ENCODE measurements at places on chromosomes 5 and 9.

- DNase-seq = no peak
Observed at GRCh38 chr5:116343961-116344360, 230.7 kb downstream of the SEMA6A start.

GRCh38 chr9:23736293-23736692 is 89.7 kb downstream of the ELAVL2 start:
- no peak for DNase-seq

DNA sequence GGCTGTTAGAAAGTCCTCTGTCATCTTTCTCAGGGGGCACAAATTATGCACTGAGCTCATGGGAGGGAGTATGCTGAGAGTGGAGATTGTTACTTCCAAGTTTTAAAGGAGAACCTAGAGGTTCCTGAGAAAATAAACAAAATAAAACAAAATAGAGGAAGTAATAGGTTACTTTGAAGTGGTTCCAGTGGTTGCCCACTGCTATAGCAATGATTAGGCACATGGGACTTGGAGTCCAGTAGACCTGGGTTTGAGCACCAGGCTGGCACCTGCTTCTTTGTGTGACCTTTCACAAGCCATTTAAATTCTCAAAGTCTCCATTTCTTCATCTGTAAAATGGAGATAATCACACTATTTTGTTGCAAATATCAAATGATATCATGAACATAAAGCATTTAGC is 13.8 kb upstream of the CDC23 start:
- DNase-seq = no peak

DNA sequence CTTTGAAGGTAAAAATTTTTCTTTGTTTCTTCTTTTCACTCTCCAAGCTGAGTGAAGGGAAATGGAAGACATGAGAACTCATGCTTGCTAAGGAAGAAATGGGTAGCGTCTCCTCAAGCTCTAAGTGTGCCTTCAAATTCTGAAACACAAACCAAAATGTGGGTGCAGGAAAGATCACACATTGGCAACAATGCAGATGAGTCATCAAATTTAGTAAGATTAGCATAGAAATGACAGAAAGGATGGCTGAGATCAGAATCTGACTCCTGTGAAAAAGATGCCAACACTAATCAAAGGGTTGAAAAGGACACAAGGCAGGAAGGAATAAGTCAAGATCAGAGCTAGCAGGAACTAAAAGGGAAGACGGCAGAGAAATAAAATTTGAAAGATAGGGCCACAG is 61.1 kb upstream of the ZNF462 start:
- DNase-seq = no peak

DNA sequence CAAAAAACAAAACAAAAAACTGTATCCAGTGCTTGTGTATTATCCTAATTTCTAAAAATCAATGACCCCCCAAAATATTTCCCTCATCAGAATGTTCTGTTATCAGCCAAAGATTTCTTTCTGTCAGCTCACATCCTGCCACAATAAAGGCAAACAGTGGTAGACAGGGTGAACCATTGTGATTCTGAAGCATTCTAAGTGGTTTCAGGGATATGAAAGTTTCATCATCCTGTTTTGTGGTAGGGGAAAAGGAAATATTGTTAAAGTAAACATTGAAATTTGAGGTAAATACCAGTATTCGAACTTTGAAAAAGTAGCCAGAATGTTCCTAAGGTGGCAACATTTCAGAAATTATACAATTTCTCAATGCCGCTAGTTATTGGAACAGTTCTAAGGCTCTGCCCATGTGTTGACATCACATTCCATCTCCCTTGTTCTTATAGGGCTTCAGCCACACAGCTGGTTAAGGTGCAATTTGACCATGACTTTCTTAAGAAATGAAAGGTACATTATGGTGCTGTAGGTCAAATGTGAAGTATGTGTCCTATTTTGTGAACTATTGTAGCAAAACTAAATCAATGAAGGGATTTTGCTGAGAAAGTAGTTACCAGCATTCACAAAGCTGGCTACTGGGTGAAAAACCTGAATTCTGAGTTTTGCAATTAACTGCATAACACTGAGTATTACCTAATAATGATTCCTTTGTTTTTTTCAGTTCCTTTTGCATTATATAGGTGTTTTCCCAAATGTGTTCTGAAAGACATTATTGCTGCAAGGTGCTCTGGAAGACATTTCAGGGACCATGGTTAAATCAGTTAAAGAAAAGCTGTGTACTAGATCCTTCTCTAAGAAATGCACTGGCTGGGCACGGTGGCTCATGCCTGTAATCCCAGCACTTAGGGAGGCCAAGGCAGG is 107.6 kb upstream of the RASGRF2 start:
- no peak for DNase-seq

- DNase-seq = no peak
Observed at GRCh38 chr5:134086943-134087305, 27.6 kb upstream of the TCF7 start.

- DNase-seq = no peak
Observed at GRCh38 chr5:131545845-131546244, 89.2 kb downstream of the RAPGEF6 start.

- peak; percentile 4 for DNase-seq
Observed at GRCh38 chr9:10268531-10269485, 344.0 kb downstream of the PTPRD start.

- DNase-seq = no peak
Observed at GRCh38 chr5:60613826-60614225, 86.1 kb downstream of the DEPDC1B start.

GRCh38 chr5:174097486-174098185 is 52.1 kb downstream of the NSG2 start:
- no peak for DNase-seq

GRCh38 chr5:74903165-74903787 is 37.1 kb upstream of the FAM169A start:
- no peak for DNase-seq

DNA sequence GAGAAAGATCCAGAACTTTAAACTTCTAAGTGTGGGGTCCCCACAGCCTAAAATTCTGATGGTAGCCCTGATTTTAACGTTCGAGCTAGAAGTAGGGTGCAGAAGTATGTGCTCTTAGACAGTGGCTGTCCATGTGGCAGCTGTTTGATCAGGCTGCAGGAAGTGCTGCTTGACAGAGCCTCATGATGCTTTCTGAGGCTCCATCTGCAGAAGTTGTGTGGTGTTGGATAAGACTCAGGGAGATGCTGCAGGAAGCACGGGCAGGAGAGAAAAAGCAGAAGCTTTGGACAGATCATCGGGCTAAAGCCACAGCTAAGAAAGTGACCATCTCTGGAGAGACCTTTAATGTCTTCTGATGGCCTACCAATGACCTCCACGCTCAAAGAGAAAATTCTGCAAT is 8.1 kb downstream of the MTMR12 start:
- peak; percentile 35 for DNase-seq

GRCh38 chr9:21728781-21729180 is 73.7 kb upstream of the MTAP start:
- DNase-seq = no peak
